ENCODE measurements at places on chromosomes 1 and 21. TPM values are rescaled to one million over a fixed set of nuclear protein-coding genes. Genes with fewer than 3 reads are reported as not detected.

Gene TUT4
- total RNA-seq: 87.2 TPM

Gene CTSE
- total RNA-seq: not detected

Gene YBX1
- 1,302 TPM for total RNA-seq

Gene LCK
- total RNA-seq: 0.32 TPM

- H3K27ac ChIP-seq: no peak overlapping the region
- DNase-seq: no peak
- H3K4me1 ChIP-seq: no peaks in the 10 kb centered on the region
- H3K4me3 ChIP-seq: no peak overlapping the region
- no peaks in the 10 kb centered on the region for H3K27me3 ChIP-seq
- H3K36me3 ChIP-seq: no peaks in the 10 kb centered on the region
Measured at GRCh38 chr1:237232501-237232900, 190.5 kb downstream of the RYR2 start.

DNA sequence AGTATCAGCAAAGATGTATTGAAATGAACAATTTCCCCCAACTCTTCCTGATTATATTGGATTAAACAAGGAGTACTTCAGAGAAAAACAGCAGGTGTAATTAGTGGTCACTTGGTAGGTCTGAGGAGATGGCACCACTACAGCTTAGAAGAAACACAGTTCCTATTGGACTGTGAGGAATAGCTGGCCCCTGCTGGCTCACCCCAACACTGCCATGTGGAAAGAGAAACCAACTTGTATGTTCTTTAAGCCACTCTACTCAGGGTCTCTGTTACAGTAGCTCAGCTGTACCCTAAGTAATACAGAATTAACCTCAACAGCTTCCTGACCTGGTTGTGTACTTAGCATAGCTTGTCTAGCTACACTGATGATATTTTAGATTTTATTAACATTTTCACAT lies 26.5 kb upstream of the MTR start:
- no peak overlapping the region for H3K4me3 ChIP-seq
- no peaks in the 10 kb centered on the region for H3K4me1 ChIP-seq
- no peak for DNase-seq

- H3K27ac ChIP-seq: no peak overlapping the region
- no peak for DNase-seq
- H3K4me1 ChIP-seq: peaks cover 58% of the 10 kb centered on the region
- no peaks in the 10 kb centered on the region for H3K27me3 ChIP-seq
- H3K36me3 ChIP-seq: no peaks in the 10 kb centered on the region
Measured at GRCh38 chr1:159943278-159943640, 2.2 kb downstream of the IGSF9 start.

DNA sequence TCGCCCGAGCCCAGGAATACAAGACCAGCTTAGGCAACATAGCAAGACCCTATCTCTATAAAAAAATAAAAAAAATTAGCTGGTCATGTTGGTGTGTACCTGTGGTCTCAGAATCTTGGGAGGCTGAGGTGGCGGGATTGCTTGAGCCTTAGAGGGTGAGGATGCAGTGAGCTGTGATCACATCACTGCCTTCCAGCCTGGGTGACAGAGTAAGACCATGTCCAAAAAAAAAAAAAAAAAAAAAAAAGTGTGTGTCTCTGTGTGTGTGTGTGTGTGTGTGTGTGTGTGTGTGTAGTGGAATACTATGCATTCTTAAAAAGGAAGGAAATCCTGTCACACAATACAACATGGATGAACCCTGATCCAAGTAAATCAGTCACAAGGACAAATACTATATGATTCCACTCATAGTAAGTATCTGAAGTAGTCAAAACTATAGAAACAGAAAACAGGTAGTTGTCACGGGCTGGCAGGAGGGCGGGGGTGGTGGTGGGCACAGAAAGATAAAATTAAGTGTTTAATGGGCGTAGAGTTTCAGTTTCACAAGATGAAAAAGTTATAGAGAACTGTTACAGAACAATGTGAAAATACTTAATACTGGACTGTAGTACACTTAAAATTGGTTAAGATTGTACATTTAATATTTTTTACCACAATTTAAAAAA lies 47.8 kb downstream of the SELENOF start:
- no peak for DNase-seq
- no peaks in the 10 kb centered on the region for H3K36me3 ChIP-seq
- no peak overlapping the region for H3K27ac ChIP-seq
- H3K4me3 ChIP-seq: no peak overlapping the region
- no peaks in the 10 kb centered on the region for H3K4me1 ChIP-seq
- no peaks in the 10 kb centered on the region for H3K27me3 ChIP-seq

DNA sequence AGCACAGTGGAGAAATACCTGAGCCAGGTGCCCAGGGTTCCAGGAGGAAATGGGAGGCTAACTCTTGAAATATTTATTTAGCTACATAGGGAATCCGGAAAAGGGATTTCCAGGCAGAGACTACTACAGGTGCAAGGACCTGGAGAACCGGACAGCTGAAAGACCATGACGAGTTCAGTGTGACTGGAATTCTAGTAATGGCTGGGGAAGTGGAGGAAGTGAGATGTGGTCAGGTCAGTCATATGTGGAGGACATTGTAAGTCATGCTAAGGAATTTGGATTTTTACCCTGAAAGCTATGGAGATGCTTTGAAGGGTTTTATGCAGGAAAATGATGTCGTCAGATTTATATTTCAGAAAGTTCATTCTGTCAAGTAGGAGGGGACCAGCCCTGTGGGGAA lies 1.8 kb downstream of the CAP1 start:
- H3K27ac ChIP-seq: no peak overlapping the region
- no peak overlapping the region for H3K4me3 ChIP-seq
- H3K36me3 ChIP-seq: no peaks in the 10 kb centered on the region
- no peaks in the 10 kb centered on the region for H3K27me3 ChIP-seq

DNA sequence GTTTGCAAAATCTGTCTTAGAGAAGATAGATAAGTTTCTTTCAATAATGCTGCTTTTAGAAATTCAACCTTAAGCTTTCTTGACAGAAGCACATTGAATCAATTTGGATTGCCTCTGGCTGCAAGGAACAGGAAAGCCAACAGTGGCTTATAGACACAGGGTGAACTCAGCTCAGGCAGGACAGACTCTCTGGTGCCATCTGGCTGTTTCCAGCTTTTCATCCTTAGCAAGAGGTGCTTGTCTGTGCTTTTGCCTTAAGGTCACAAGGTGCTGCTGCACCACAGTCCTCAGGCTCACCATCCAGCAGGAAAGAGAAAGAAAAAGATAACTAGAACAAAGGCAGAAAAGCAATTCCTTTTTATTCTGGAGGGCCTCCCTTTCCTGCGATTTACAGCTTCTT lies 93.7 kb upstream of the ETS2 start:
- H3K36me3 ChIP-seq: no peaks in the 10 kb centered on the region
- H3K27me3 ChIP-seq: no peaks in the 10 kb centered on the region
- peak; percentile 64 for DNase-seq
- no peak overlapping the region for H3K27ac ChIP-seq

DNA sequence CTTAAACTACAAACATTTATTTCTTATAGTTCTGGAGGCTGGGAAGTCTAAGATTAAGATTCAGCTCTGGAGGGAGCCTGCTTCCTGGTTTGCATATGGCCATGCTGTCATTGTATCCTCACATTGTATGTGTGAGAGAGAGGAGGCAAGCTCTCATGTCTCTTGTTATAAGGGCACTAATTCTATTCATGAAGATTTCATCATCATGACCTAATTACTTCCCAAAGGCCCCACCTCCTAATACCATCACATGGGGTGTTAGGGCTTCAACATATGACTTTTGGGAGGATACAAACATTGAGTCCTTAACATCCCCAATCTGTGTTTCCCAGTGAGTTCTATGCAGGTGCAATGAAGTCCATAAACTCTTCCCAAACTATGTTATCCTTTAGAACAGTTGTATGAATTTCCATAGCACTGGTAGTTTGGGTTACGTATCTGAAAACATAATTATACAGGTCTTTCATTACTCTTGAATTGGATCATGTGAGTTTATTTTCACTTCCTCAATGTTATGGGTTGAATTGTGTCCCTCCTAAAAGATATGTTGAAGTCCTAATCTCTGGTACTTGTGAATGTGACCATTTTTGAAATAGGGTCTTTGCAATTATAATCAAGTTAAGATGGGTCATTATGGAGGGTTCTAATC lies 124.2 kb downstream of the RUNX1 start:
- H3K36me3 ChIP-seq: no peaks in the 10 kb centered on the region
- H3K4me1 ChIP-seq: no peaks in the 10 kb centered on the region
- no peak overlapping the region for H3K4me3 ChIP-seq
- no peaks in the 10 kb centered on the region for H3K27me3 ChIP-seq

- DNase-seq: no peak
- H3K27me3 ChIP-seq: no peaks in the 10 kb centered on the region
- H3K27ac ChIP-seq: no peak overlapping the region
- no peaks in the 10 kb centered on the region for H3K36me3 ChIP-seq
- H3K4me1 ChIP-seq: no peaks in the 10 kb centered on the region
Measured at GRCh38 chr1:31514117-31514516, 62.2 kb upstream of the TINAGL1 start.

All from neural progenitor cell (in vitro differentiated cells).